ENCODE measurements at places on chromosomes 4 and X.

- no peak for DNase-seq
Observed at GRCh38 chr4:138984647-138985046, 30.9 kb upstream of the NOCT start.

- no peak for DNase-seq
Observed at GRCh38 chr4:126838941-126839679, 793.6 kb upstream of the INTU start.

DNA sequence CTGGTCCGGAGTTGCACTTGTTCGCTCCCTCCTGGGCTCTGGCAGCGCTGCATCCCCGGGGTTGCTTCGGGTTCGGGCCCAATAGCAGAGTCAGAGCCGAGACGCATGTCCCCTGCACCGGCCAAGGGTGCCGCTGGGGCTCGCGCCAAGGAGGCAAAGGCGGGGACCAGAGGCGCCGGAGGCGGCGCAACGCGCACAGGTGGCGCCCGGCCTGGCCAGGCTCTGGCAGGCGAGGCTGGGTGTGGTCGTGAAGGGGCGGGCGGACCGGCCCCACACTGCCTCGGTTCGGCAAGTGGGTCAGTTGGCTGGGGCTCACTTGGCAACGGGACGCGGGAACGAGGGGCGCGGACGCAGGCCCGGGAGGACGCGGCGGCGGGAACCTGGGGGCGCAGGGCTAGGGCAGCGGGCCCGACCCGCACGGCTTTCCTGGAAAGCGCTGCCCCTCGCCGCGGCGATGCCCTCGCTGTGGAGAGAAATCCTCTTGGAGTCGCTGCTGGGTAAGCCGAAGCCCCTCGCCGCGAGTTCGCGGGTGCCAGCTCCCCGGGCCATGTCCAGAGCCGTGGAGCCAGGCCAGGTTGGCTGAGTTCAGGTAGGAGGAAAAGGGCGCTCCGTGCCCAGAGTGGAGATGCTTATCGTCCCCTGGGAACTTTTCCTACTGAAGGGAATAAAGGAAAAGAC is at the start of gene CWH43:
CWH43 (plus strand) TSS at position 300 of the 678 bp plus-strand sequence; CDS start at position 455, 155 bp downstream.
- no peak for DNase-seq

DNA sequence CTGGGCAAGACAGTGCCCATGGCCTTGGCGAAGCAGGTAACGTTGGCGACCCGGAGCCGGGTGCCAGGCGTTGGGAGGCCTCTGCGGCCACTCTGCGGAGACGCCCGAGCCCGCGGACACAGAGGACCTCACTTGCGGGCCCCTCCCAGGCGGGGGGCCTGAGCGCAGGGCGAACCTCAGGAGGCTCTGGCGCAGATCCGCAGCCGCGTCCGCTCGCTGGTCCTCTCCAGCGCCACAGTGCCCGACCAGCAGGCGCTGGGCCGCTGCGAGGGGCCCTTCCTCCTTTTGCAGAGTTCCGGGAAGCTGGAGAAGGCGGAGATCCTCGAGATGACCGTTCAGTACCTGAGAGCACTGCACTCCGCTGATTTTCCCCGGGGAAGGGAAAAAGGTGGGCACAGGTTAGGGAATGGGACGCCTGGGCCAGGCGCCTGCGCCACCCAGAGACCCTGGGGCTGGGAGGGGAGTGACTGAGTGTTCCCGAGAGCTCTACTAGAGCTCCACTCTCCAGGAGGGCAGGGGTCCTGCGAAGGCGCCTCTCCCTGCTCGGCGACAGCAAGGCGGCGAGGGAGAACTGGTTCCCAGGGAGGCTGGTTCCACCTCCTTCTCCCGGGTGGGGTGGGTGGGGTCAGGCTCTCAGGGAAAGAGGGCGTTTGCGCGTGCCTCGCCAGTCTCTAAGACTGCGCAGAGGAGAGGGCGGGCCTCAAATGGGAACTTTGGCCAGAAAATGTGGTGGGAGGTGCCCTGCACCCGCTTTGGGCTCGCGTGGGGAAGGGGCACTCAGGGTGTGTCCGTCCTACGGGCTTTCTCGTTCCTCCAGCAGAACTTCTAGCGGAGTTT is 1.4 kb downstream of the HELT start:
- no peak for DNase-seq

DNA sequence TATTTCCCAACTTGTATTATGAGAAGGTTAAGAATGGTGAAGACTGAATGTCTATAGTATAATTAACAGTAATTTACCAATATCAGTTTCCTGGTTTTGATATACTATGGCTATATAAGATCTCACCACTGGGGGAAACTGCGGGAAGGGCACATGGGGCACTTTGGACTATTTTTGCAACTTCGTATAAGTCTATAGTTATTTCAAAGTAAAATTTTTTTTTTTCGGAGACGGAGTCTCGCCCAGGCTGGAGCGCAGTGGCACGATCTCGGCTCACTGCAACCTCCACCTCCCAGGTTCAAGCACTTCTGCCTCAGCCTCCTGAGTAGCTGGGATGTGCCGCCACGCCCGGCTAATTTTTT is 46.1 kb downstream of the CXorf58 start:
- no peak for DNase-seq

- DNase-seq, result no peak
Observed at GRCh38 chrX:117788339-117788738, 328.3 kb downstream of the KLHL13 start.

- no peak for DNase-seq
Observed at GRCh38 chrX:1424147-1424851, 28.4 kb downstream of the ASMTL start.

GRCh38 chr4:156538651-156539257 is 432.8 kb downstream of the PDGFC start:
- no peak for DNase-seq

GRCh38 chr4:93827272-93827947 is 1.1 kb upstream of the ATOH1 start:
- DNase-seq, result no peak

DNA sequence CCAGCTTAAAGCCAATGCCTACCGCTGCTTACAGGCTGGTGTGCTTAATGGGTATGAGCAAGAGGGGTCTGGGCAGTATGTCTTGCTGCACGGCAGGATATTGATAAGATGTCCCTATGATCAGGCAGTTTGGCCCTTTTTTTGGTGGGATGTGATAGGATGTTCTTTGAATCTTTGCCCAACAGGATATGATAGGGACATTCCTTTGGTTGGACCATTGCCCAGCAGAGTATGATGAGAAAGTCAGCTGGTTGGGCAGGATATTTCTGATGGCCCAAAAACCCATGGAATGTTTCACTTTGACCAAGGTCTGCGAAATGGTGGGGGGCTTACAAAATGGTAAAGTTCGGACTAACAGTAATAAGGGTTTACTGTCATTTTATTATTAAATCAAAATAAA is 1060.6 kb downstream of the STIM2 start:
- DNase-seq, result no peak

DNA sequence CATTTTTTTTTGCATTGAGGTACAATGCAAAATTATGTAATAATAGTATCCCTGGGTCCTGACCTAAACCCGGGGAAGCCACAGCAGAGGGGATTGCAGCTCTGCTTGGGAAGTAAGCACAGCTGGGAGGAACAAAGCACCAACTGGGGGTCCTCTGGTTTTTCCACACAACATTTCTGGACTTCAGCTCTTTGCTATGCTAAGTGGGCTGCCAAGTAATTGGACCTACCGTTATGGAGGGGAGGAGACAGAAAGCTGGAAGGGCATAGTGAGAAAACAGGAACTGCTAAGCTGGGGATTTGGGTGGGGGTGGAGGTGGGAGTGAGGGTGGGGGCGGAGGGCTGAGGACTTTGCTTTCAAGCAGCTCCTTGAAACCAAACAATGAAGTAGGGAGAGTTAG is 183.3 kb downstream of the ZIC3 start:
- no peak for DNase-seq

DNA sequence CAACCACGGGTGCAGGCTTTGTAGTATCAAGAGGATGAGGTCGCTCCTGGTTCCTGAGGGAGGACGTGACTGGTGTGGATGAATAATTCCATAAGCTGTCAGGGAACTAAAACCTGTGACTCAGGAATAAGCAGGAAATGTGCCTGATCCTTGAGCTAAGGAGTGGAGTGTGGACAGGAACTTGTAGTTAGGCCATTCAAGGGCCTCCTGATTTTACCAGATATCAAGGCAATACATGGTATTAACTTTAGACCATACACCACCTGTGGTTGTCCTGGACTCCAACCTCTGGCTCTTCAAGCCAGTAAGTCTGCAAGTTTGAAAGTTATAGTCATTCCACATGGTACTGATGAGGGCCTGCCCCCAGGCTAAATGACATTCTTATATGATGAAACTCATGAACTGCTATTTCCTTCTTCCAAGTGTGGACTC is 12.1 kb upstream of the ING2 start:
- no peak for DNase-seq

DNA sequence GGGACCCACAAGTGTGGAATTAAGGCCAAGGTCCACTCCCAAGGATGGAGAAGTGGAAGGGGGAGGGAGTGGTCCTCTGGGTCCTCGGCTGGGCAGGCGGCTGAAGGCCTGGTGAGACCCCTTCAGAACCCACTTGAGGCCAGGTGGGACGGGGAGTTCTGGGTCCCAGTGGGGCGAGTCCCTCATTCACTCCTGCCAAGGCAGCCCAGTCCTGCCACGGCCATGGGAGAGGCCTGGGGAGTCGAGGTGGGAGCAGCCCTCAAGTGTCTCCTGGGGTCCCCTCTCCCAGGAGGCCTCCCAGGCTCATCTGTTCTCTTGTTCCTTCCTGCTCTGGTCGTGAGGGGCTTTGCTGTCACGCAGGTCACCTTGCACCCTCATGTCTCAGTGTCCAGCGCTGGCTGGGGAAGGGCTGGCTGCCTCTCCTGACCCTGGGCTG is 6.1 kb upstream of the SH3BP2 start:
- DNase-seq, result no peak

GRCh38 chrX:136665258-136665900 is 17.4 kb downstream of the CD40LG start:
- no peak for DNase-seq

DNA sequence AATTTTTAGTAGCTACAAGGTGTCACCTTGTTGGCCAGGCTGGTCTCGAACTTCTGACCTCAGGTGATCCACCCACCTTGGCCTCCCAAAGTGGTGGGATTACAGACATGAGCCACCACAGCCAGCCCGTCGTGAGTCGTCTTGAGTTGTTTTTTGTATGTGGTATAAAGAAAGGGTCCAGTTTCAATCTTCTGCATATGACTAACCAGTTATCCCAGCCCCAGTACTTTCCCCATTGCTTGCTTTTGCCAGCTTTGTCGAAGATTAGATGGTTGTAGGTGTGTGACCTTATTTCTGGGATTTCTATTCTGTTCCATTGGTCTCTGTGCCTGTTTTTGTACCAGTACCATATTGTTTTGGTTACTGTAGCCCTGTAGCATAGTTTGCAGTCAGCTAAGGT is 105.9 kb downstream of the OR13H1 start:
- no peak for DNase-seq

DNA sequence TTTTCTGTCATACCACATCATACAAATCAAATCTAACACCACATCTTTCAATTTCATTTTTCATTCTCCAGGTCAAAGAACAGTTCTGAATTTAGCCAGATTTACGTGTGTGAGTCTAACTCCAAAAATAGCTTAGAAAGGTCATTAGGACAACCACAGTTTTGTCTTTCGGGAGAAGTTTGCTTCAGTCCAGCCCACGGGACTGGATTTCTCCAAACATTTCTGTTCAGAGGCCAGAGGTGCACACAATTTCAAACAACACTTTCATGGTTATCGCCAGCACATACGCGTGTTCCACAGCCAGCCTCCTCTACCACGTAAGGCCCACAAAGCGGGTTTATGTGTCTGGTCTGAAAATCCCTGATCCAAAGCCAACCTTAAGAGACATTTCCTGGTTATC is 65.9 kb downstream of the VEGFC start:
- no peak for DNase-seq

DNA sequence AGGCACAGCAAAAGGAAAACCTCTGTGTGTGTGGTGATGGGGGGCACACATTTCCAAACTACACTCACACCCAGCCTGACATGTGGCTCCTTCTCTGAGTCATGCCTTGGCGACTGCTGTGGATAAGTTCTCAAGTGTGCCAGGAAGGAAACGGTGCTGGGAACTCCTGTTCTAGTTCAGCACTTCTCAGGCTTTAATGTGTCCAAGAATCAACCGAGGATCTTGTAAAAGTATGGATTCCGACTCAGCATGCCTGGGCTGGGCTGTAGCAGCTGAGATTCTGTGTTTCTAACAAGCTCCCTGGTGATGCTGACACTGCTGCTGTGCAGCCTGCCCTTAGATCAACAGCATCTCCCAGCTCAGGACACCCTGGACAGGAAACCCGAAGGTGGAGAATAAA is 20.2 kb downstream of the CLNK start:
- no peak for DNase-seq

- DNase-seq, result no peak
Observed at GRCh38 chrX:65300104-65300809, 234.3 kb downstream of the LAS1L start.

GRCh38 chr4:113410686-113411085 is 350.9 kb downstream of the CAMK2D start:
- DNase-seq, result no peak

DNA sequence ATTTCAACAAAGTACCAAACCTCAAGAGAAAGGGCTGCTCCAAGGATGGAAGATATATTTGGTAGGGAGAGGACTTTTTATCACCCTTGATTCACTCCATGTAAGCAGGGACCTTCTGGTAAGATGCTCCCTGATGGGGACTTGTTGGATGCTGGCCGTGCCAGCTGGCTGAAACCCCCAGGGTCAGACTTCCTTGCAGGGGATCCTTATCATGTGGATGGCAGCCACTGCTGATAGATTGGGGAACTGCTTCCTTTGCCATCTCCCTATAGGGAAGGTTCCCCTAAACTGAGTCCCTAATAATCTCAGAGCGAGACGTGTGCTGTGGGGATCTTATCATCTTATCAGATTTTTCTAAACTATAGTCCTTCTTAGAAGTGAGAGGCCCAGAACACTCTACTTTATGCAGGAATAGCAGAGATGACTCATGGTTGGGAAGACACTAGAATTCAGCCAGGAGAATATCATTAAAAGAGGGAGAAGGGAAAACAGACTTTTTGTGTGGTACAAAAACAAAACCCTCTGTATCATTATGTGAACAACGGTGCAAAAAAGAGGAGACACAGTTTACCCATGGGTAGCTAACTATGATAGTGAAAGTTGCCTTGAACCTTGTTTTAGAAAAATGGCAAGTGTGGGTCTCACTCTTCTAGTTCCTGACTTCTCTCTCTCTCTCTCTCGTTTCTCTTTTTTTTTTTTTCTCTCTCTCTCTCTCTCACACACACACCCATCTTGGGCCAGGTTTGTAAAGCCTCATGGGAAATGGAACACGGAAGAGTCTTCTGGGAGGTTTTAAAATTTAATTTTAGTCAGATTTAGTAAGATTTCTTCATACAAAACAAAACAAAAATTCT is 16.1 kb downstream of the RHOH start:
- DNase-seq, result no peak

- DNase-seq, result peak; percentile 28
Observed at GRCh38 chrX:11792461-11793421, 34.7 kb downstream of the MSL3 start.

GRCh38 chr4:118953276-118953675 is 64.6 kb downstream of the SYNPO2 start:
- no peak for DNase-seq

GRCh38 chrX:39816871-39817731 is 280.7 kb downstream of the BCOR start:
- DNase-seq, result no peak

- no peak for DNase-seq
Observed at GRCh38 chr4:185710487-185710995, 101.5 kb downstream of the SORBS2 start.

GRCh38 chrX:39605866-39606265 is 491.9 kb downstream of the BCOR start:
- no peak for DNase-seq

- no peak for DNase-seq
Observed at GRCh38 chrX:119686087-119686691, 6.8 kb downstream of the SEPTIN6 start.

GRCh38 chr4:79682161-79682560 is 274.1 kb upstream of the GK2 start:
- no peak for DNase-seq

All from stimulated activated CD8-positive, alpha-beta memory T cell treated with anti-CD3 and anti-CD28 coated beads, Interleukin-7, amount 100 ng/mL, for 1 hour (primary cell).